C1 segment of cervical spinal cord (tissue), 14 donors: ENCODE measurements at places on chromosomes 7 and 10.

- no peak for DNase-seq
Measured at GRCh38 chr7:33986951-33987947, 81.9 kb downstream of the BMPER start.

DNA sequence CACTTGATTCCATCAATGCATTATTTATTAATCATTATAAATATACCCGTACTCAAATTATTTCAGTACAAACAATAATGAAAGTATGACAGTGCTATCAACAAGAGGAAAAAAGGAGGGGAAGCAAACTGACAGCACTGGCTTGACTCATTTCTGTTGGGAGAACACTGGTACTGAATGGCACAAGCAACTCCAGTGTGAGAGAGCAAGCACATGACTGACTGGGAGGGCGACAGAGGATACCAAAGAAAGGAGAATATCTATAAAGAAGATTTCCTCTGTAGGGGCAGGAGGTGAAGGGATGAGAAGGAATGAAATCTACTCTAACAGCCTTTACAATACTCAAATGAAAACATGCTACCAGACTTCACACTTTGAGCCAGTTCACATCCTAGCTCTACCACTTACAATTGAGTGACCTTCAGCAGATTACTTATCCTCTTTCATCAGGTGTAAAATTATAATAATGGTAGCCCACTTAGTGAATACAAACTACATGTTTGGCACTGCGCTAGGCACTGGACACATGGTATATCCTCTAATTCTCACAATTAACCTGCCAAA lies 1.5 kb downstream of the USP54 start:
- no peak for DNase-seq

DNA sequence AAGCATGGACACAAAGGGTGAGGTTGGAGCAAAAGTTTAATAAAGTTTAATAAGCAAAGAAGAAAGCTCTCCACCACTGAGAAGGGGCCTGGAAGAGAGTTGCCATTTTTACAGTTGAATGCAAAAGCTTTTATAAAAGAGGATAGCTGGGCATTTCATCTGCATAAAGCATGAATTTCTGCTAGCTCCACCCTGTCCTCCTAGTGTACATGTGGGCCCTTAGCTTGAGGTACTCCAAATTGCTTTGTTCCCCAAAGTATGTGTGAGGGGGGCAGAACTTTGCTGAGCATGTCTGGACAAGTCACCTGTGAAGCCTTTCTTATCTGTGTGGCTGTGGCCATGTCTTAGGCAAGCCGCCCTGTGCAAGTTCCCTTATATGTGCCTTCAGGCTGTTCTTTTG lies 22.6 kb upstream of the CROT start:
- DNase-seq = no peak

DNA sequence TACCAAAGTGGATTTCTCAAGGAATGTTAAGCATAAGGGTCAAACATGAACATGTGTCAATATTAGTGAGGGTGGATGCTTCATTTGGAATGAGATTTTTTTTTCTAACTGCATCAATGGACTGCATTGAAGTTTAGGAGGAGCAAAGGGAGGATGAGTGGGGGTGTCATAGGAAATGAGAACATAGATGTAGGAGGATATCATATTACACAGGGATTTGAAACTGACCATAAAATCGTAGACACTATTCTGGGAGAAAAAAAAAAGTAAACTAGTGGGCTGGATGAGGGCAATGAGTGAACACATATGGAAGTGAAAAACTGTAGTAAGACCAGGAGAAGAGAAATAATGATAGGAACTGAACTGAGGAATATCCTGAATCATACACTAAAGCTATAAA lies 109.4 kb downstream of the SEMA3A start:
- DNase-seq = no peak

GRCh38 chr10:78944723-78945312 lies 123.9 kb upstream of the ZMIZ1 start:
- DNase-seq = no peak

- DNase-seq = no peak
Measured at GRCh38 chr10:71576842-71577241, 142.7 kb downstream of the C10orf105 start.

GRCh38 chr10:109886037-109886780 lies 37.1 kb downstream of the XPNPEP1 start:
- no peak for DNase-seq

DNA sequence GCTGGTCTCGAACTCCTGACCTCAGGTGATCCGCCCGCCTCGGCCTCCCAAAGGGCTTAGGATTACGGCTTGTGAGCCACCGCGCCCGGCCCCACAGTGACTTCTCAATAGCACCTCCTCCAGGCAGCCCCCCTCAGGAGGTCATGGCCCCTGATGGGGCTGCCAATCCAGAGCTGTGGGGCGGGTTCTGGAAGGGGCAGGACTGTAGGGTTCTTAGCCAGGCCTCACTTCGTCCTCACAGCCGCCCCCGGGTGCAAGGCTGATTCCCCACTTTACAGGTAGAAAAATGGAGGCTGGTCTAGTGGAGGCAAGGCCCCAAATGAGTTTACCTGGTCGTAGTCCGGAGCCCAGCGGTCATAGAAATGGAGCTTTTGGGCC lies 638 bp downstream of the METTL27 start:
- no peak for DNase-seq

DNA sequence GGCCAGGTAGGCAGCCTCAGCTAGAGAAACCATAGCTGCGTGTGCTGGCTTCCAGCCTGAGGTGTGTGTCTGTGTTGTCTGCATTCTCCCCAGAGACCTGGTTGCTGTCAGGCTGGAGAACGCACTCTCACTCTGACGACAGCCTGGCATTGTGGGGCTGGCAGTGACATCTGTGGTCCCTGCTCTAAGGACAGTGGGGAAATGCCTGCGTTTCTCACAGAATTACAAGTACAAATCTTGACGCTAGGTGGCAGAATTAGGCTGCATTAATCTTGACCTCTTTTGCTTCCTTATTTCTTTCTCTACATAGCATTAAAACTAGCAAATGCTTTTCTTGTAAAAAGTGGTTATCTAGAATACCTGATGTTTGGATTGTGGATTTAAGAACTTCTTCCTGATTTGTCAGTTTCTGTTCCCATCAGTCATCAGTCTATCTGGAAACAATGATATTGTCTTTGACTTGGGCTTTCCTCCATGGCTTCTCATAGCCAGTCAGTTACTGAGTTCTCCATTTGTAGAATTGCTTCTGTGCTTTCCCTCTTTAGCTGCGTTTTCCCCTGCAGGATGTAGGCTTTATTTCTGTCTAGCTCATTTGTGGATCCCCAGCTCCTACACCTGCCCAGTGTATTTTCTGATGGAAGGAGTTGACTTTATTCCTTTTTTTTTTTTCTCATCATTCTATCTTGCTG lies 86.0 kb downstream of the FANK1 start:
- DNase-seq = no peak

DNA sequence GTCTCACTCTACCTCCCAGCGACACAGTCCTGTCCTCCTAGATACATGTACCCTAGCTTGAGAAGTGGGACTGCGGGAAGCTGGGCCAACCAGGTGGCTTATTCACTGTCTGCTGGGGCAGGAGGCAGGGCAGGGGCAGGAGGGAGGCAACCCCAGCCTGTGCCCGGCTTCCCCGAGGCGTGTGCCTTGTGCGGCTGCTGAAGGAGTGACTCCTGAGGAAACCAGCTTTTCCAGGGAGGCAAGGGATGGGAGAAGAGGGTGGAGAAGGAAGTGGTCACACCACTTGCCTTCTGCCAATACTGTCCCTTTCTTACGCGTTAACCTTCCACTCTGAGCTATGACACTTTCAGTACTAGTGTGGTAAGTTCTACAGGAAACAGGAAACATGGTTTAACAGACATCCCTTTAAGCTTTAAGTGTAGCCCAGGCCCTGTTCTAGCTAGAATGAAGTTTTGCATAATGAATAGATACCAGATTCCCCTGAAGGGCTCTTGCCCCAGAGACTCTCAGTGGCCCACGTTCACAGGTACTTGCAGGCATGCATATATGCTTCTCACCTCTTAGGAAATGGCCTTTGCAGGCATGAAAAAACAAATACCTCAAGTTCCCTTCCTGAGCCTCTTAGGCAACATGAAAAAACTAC lies 40.6 kb downstream of the SYPL1 start:
- no peak for DNase-seq

- DNase-seq = no peak
Measured at GRCh38 chr10:132477398-132478340, 59.9 kb upstream of the INPP5A start.

DNA sequence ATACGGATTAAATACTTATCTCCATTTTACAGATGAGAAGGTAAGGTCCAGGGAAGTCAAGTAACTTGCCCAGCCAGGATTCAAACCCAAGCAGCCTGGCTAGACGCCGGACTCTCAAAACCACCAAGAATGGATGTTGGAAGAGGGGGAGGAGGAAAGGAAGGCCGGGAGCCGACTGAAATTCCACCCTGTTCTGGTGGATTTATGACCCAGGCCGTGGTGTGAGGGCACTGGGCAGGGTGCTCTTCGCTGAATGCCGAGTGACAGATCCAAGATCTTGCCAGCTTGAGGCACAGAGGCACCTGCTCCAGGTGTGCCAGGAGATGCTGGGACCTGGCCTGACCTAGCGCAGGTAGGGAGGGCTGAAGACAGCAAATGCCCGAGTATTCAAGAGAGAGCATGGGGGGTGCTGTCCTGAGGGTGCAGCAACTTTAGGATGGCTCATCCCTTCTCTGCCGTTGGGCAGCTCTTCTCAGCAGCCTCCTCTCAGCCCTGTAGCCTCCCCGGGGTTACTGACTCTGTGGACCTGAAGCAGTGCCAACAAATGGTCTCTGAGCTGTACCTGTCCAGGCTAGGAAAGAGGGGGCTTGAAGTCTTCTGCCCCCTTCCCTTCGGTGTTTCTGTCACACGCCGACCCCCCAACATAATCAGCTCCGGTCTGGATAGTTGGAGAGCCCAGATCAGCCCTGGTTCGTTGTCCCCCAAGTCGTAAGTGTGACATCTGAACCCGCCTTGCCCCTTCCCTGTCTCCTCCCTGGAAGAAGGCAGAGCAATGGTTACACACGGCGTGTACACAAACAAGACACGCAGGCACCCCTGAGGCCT lies 713 bp downstream of the LOXL4 start:
- DNase-seq = no peak

DNA sequence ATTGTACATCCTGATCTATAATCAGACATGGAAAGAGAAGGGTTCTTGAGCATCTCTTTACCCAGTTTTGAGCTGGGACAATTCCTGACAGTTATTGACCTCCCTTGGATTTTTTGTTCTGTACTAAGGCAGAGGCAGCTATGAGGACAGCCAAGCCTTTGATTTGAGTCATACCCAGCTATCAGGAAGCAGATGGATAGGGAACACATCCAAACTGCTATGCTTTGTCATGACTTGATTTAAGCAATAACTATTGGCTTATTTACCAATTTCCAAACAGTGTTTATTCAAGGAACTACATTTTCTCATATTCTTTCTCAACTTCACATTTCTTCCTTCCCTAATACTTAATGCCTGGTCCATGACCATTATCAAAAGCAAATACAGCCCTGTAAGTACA lies 396.4 kb upstream of the STEAP1 start:
- no peak for DNase-seq

DNA sequence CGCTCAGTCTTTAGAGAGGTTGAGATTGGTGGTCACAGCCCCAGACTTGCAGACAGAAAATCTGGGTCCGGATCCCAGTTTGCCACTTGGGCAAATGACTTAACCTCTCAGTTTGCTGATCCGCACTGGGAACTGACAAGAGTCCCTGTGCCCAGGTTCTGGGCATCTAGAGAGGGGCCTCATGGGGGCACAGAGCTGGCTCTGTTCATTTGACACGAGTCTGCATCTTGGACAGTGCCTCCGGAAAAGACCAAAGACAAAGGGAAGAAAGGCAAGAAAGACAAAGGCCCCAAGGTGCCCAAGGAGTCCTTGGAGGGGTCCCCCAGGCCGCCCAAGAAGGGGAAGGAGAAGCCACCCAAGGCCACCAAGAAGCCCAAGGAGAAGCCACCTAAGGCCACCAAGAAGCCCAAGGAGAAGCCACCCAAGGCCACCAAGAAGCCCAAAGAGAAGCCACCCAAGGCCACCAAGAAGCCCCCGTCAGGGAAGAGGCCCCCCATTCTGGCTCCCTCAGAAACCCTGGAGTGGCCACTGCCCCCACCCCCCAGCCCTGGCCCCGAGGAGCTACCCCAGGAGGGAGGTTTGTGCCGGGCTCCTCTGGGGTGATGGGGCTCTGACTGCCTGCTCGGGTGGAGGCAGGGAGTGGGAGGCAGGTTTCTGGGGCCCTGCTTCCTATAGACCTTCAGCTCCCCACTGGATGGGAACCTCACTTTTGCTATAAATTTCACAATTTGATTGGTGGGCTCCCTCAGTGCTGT lies 2.3 kb downstream of the AEBP1 start:
- no peak for DNase-seq

- DNase-seq = no peak
Measured at GRCh38 chr10:74991435-74991834, 120.0 kb upstream of the SAMD8 start.

- DNase-seq = no peak
Measured at GRCh38 chr10:132832186-132832969, 46.4 kb upstream of the NKX6-2 start.

GRCh38 chr7:110839866-110840265 lies 251.1 kb upstream of the LRRN3 start:
- no peak for DNase-seq

- no peak for DNase-seq
Measured at GRCh38 chr7:135877805-135878204, 99.4 kb downstream of the MTPN start.

GRCh38 chr7:46713868-46714596 lies 793.0 kb upstream of the IGFBP3 start:
- no peak for DNase-seq

- DNase-seq = no peak
Measured at GRCh38 chr7:26443006-26443405, 151.3 kb downstream of the SNX10 start.

DNA sequence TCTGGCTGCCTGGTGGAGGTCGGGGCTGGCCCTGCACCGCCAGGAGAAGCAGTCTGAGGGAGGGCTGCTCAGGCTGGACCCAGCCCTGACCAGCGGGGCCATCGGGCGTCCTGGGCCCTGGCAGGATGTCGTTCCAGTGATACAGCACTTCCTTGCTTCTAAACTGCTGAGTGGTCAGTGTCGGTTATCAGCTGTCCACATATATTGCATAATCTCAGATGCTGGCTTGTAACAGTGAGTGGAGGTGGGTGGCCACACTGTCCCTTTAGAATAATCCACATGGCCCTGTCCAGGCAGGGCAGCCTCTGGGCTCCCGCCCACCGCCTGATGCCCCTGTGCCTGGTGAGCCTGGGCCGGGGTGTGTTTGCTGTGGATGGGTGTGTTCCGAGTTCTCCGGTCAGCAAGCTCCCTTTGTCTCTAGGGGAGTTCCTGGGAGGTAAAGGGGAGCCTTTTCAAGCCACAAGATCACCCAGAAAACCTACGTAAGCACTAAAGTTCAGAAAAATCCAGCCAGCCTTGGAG lies 86.1 kb downstream of the LHPP start:
- DNase-seq = no peak

- DNase-seq = no peak
Measured at GRCh38 chr10:89426230-89426868, 12.0 kb downstream of the IFIT5 start.

DNA sequence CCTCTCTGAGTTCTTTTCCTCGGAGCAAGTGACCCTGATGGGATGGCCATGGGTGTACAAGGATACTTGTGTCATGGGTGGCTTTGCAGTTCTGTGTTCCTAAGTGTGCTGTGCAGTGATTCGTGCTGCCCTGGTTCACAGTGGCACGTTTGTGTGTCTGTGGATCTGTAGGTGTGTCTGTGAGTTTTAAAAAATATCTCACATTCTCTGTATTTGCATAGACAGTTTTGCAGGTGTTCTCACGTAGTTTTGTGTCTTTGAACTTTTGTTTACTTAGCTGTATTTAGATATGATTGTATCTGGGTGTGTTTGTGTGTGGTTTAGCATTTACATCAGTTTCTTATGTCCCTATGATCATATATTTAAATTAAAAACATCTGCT lies 3.7 kb downstream of the ZNF775 start:
- DNase-seq = peak; percentile 73
